ENCODE measurements at places on chromosomes 7 and 10.
A peak's percentile ranks its signal among the peaks of the same experiment; 100 is the strongest.

DNA sequence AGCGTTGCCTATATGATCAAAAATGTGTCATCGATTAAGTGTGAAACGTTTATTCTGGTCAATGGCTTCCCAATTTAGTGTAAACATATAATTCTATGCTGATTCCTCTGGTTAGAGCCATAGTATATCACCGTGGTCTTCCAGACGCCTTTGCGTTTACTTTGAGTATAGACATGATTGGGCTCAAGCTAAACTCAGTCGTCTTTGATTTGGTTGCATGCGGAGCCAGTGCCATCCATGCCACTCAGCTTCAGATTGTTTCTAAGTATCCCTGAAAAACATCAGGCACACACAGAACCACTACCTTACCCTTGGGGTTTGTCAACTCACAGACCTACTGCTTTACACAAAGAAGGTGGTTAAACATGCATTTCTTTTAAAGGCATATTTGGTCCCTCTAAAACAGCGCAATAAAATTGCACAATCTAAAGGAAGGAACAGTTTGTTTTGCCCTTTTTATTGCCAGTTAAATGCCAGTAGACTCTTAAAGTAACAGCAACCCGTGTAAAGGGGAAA is 273.6 kb upstream of the KLF6 start:
- H3K4me1 ChIP-seq = peaks cover 34% of the 10 kb centered on the region
- H3K27ac ChIP-seq = peak overlapping the region; percentile 85
- no peaks in the 10 kb centered on the region for H3K36me3 ChIP-seq
- peak overlapping the region; percentile 59 for H3K4me3 ChIP-seq
- no peaks in the 10 kb centered on the region for H3K27me3 ChIP-seq

- H3K27me3 ChIP-seq = no peaks in the 10 kb centered on the region
- H3K4me1 ChIP-seq = peaks cover 4% of the 10 kb centered on the region
- DNase-seq = no peak
- no peak overlapping the region for H3K27ac ChIP-seq
- H3K4me3 ChIP-seq = no peak overlapping the region
- H3K36me3 ChIP-seq = no peaks in the 10 kb centered on the region
Observed at GRCh38 chr10:99779335-99779734, 3.1 kb upstream of the ABCC2 start.

DNA sequence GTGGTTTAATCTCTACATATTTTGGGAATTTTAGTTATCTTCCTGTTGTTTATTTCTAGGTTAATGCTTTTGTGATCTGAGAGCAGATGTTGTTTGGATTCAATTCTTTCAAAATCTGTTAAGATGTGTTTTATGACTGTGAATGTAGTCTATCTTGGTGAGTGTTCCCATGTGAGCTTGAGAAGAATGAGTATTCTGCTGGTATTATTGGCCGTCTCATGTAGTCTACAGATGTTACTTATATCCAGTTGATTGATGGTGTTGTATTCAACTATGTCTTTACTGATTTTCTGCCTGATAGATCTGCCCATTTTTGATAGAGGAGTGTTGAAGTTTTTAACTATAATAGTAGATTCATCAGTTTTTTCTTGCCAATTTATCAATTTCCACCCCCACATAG is 141.4 kb upstream of the FOXP2 start:
- no peaks in the 10 kb centered on the region for H3K4me1 ChIP-seq
- H3K36me3 ChIP-seq = no peaks in the 10 kb centered on the region
- H3K4me3 ChIP-seq = no peak overlapping the region

DNA sequence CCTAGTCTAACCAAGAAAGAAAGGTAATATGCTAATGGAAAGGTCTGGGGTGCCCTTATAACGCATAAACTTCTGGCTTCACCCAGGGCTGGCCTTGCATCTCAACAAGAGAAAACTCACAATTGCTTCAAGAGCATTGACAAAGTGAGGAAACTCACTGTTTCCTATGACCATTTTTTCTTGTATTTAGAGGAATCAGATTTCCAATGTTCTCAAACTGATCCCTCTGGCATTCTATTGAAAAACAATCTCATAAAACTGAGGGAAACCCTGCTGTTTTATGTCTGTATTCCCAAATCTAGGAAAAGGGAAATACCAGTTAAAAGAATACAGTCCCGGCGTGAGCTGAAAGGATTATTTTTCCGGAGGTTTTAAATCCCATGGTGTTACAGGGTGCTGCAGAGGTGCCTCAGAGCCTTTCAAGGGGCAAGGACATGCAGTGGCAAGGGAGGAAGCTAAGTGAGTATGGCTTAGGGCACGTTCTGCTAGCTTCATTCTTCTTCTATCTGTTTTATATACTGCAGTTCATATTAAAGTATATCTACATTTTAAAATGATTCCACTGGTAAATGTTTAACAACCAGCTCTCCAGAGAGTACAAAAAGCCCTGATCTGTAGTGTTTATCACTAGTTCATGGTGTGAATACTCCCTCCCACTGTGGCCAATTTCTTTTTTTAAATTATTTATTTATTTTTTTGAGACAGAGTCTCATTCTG is 68.7 kb downstream of the CAV1 start:
- H3K4me3 ChIP-seq = no peak overlapping the region
- no peaks in the 10 kb centered on the region for H3K27me3 ChIP-seq
- no peak overlapping the region for H3K27ac ChIP-seq
- H3K4me1 ChIP-seq = peaks cover 3% of the 10 kb centered on the region
- DNase-seq = no peak

- no peak overlapping the region for H3K4me3 ChIP-seq
- no peak for DNase-seq
- H3K27ac ChIP-seq = no peak overlapping the region
Observed at GRCh38 chr7:159137906-159138305, 6.8 kb downstream of the VIPR2 start.

DNA sequence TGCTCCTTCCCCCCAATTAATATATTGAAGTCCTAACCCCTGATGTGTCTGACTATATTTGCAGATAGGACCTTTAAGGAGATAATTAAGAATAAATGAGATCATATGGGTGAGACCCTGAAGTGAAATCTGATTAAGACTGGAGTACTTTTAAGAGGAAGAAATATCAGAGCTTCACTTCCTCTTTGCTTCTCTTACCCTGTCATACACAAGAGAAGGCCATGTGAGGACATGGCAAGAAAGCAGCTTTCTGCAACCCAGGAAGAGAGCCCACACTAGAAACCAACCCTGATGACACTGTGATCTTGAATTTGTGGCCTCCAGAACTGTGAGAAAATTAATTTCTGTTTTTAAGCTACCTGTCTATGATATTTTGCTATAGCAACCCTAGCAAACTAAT is 44.2 kb downstream of the JMJD1C start:
- H3K27me3 ChIP-seq = no peaks in the 10 kb centered on the region
- peaks cover 28% of the 10 kb centered on the region for H3K4me1 ChIP-seq
- no peak for DNase-seq
- H3K4me3 ChIP-seq = no peak overlapping the region

DNA sequence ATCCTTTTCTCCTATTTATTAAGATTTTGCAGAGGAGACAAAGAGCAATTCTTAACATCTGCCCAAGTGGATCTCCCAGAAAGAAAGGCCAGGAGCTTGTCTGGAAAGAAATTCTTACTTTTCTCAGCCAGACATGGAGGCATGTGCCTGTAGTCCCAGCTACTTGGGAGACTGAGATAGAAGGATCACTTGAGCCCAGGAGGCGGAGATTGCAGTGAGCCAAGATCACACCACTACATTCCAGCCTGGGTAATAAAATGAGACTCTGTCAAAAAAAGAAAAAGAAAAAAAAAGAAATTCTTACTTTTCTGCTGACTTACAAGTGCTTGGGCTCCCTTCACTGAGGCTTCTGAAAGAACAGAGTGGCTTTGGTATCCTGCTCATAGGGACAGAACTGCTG is 2.4 kb upstream of the CYP3A43 start:
- no peaks in the 10 kb centered on the region for H3K36me3 ChIP-seq
- no peak overlapping the region for H3K4me3 ChIP-seq
- DNase-seq = no peak
- H3K27ac ChIP-seq = no peak overlapping the region

DNA sequence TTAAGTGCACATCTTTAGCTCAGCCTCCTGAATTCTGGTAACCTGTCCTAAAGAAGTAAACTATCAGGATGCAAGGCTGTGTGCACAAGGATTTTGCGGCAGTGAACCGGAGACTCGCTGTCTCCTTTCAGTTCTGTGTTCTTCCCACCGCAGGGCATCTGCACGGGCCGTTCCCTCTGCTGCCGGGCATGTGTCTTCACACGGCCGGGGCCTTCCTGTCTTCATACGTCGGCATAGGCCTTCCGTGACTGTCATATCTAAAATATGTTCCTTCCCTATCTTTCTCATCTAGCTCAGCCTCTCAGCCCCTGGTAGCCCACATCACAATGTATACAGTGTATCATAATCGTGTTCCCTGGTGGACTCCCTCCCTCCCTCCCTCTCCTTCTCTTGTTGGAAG is 16.4 kb downstream of the PALD1 start:
- no peaks in the 10 kb centered on the region for H3K27me3 ChIP-seq
- no peak overlapping the region for H3K4me3 ChIP-seq
- H3K27ac ChIP-seq = no peak overlapping the region
- H3K36me3 ChIP-seq = no peaks in the 10 kb centered on the region
- no peak for DNase-seq

GRCh38 chr7:149443523-149443922 is 17.3 kb downstream of the ZNF777 start:
- H3K4me3 ChIP-seq = no peak overlapping the region
- H3K27ac ChIP-seq = no peak overlapping the region
- no peaks in the 10 kb centered on the region for H3K4me1 ChIP-seq
- no peaks in the 10 kb centered on the region for H3K27me3 ChIP-seq

- no peak for DNase-seq
- no peaks in the 10 kb centered on the region for H3K27me3 ChIP-seq
- no peak overlapping the region for H3K27ac ChIP-seq
- no peaks in the 10 kb centered on the region for H3K4me1 ChIP-seq
- no peak overlapping the region for H3K4me3 ChIP-seq
- no peaks in the 10 kb centered on the region for H3K36me3 ChIP-seq
Observed at GRCh38 chr10:64039198-64039597, 518.0 kb downstream of the REEP3 start.

Data from thoracic aorta (tissue), 2 donors.